ENCODE measurements at places on chromosomes 16 and 17.

DNA sequence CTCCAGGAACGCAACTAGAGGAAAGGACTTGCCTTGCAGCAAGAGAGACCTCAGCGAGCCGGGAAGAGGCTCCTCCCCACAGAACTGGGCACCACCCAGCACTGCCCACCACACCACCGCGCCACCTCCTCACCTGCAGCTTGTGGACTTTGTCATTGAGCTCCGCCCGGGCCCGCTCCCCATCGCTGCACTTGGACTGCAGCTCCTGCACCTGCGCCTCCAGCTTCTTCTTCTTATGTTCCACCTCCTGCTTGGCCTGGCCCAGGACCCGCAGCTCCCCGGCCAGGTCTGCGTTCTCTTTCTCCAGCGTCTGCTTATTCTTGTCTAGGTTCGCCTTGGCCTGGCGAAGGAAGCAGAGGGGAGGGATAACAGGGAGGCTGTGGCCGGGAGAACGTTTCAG lies 76.7 kb downstream of the NDE1 start:
- no peak for DNase-seq

DNA sequence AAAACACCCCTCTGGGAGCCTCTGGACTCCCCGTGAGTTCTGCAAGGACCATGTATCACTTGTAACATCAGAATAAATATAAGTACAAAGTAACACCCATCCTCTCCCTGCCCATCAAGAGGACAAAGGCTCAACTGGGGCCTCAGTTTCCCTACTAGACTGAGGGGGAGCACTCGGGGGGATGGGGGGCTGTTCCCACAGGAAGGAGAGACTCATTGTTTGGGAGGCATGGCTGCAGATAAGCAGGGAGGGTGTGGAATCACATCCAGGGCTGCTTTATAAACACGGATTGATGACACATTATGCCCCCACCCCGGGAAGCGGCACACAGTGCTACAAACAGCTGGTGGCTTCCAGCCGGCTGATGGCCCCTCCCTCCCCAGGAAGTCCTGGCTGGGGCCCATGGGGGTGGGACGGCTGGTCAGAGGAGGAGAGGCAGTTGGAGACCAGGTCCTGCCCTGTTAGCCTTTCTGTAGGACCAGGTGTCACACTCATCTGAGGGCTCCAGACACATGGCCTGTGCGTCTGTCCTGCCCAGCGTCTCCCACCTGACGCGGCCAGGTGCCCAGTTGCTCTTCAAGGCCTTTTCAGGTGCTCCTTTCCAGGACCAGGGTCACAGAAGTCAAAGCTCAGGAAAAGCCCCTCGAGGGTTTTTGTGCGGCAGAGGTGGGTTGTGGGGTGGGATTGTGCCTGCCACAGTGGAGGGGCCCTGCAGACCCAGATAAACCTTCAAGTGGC lies 1.3 kb upstream of the MPG start:
- no peak for DNase-seq

DNA sequence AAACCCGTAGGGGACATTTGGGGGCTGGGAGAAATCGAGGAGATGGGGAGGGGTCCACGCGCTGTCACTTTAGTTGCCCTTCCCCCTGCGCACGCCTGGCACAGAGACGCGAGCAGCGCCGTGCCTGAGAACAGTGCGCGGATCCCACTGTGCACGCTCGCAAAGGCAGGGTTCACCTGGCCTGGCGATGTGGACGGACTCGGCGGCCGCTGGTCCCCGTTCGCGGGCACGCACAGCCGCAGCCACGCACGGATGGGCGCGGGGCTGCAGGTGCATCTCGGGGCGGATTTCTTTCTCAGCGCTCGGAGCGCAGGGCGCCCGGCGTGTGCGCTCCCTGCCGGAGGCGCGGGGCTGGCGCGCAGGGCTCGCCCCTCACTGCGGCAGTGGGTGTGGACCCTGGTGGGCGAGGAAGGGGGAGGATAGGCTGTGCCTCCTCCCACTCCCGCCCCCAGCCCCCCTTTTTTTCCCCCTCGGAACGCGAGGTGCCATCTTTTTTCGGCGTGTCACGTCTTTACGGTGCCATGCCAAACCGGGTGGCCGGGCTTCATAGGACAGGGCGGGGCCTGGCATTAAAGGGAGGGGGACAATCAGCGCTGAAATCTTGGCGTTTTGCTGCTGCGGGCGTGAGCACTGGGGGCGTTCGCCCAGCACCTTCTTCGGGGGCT lies 1.1 kb downstream of the MAPT start:
- DNase-seq = no peak

GRCh38 chr17:45411348-45412105 lies 21.1 kb downstream of the ARHGAP27 start:
- no peak for DNase-seq

Measured in activated CD4-positive, alpha-beta T cell treated with anti-CD3 and anti-CD28 coated beads for 1 hour (primary cell).